Aortic smooth muscle cell (primary cell): ENCODE measurements at places on chromosomes 7 and 10. TPM values are rescaled to one million over a fixed set of nuclear protein-coding genes. Genes with fewer than 3 reads are reported as not detected.

The COBL gene
- total RNA-seq, result not detected in 2 replicates

The LAMB1 gene
- total RNA-seq, result 549 and 614 TPM in 2 replicates

The MYL10 gene
- not detected in 2 replicates for total RNA-seq

The GHRHR gene
- total RNA-seq, result not detected in 2 replicates

The LIPM gene
- total RNA-seq, result 0.13 TPM in 1 of 2 replicates, not detected in the other

The CXCL12 gene
- 814 and 1,285 TPM in 2 replicates for total RNA-seq

The MBL2 gene
- not detected in 2 replicates for total RNA-seq
